Type B pancreatic cell (in vitro differentiated cells): ENCODE measurements at places on chromosomes 5 and 9. TPM values are rescaled to one million over a fixed set of nuclear protein-coding genes. Genes with fewer than 3 reads are reported as not detected.

The SOHLH1 gene
- not detected in 2 replicates for total RNA-seq

- H3K27me3 ChIP-seq = no peaks in the 10 kb centered on the region
- H3K36me3 ChIP-seq = peaks cover 9% of the 10 kb centered on the region
- H3K27ac ChIP-seq = no peak overlapping the region
- H3K4me3 ChIP-seq = no peak overlapping the region
- DNase-seq = no peak
- peaks cover 9% of the 10 kb centered on the region for H3K4me1 ChIP-seq
These were observed 53.6 kb downstream of the ASS1 start for GRCh38 chr9:130498298-130498917.

DNA sequence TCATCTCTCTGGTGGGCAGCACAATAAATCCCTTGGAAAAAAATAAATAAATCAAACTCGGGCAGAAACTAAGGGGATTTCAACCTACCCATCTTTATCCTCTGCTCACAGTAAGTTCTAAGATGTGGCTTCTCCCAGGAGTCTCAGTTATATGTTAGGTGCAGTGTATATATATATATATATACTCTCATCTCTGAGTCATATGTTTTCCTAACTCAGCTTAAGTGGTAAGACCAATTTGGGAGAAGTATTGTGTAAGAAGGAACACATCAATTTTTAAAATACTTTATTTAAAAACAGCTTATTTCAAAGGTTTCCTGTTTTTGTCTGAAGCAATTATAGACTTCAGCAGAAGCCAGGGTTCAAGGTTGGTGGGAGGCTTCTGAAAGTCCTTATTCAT is 20.3 kb upstream of the OSMR start:
- no peak for DNase-seq
- peaks cover 11% of the 10 kb centered on the region for H3K27me3 ChIP-seq
- H3K27ac ChIP-seq = no peak overlapping the region
- H3K4me3 ChIP-seq = no peak overlapping the region
- H3K4me1 ChIP-seq = no peaks in the 10 kb centered on the region
- no peaks in the 10 kb centered on the region for H3K36me3 ChIP-seq

- DNase-seq = no peak
- peak overlapping the region; percentile 67 for H3K4me3 ChIP-seq
- H3K27me3 ChIP-seq = no peaks in the 10 kb centered on the region
These were observed 103.9 kb downstream of the VAV2 start for GRCh38 chr9:133888048-133888808.

GRCh38 chr5:96111080-96111756 is 149.6 kb upstream of the ELL2 start:
- no peak for DNase-seq
- H3K4me3 ChIP-seq = no peak overlapping the region
- H3K4me1 ChIP-seq = no peaks in the 10 kb centered on the region
- H3K27ac ChIP-seq = no peak overlapping the region
